ENCODE measurements at places on chromosomes 13 and 19.

DNA sequence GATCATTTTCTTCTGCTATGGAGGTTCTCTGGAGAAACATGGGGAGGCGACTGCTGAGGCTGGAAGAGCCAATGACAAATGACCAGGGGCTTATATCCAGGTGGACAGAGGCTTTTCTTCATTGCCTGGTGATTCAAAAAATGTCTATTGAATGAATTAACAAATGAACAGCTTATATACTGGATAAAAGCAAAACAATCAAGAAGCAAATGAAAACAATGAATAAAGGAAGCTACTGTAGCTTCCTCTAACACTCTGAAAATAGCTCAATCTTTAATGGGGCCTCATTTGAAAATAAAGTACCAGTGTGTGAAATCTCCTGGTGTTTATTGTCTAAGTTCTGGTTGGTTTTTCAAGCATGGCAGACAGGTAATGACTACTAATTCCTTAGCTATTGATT lies 167.5 kb upstream of the TMTC4 start:
- no peak for DNase-seq

DNA sequence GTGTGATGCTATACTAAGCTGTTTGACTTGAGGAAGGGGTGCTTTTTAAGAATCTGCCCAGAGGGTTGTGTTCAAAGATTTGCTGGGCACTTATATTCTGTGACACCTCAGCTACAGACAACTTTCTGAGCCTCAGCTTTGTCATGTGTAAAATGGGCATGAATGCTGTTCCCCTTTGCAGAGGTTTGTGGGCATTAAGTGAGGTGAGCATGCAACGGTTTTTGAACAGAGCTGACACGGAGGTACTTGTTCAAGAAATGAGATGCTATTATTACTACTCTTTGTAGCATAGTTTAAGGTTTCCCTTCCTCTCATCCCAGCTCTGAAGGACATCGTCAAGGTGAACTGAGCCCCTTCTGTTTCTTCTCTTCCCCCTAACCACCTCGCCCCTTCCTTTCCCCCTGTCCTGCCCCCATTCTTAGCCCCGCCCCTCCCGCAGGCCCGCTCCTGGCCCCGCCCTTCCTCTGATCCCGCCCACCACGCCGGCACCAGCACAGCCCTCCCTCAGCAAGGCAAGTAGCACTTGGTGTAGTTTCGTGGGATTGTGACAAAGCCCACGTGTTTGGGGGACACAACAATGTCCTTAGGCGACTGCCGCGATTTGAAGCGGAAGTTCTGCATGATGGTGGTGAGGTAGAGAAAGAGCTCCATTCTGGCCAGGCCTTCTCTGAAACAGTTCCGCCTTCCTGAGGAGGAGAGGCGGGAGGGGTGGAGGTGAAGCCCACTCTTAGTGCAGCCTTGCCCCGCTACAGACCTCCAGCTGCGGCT lies 26.1 kb upstream of the CYP2A7 start:
- DNase-seq: peak; percentile 53

DNA sequence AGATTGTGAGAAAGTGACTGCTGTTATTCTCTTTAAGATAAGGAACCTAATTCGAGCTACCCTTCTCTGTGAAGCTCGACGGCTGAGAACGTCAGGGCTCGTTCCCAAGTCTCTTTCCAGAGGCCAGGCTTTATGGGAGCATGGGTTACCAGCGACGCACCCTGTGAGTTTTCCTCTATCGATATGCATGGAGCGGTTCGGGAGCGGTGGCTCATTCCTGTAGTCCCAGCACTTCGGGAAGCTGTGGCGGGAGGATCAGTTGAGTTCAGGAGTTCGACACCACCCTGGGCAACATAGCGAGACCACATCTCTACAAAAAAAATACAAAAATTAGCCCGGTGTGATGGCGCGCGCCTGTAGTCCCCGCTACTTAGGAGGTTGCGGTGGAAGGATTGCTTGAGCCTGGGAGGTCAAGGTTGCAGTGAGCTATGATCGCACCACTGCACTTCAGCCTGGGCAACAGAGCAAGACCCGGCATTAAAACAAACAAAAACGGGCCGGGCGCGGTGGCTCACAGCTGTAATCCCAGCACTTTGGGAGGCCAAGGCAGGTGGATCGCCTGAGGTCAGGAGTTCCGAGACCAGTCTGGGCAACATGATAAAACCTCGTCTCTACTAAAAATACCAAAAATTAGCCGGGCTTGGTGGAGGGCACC lies 681 bp upstream of the ZNF606 start:
- no peak for DNase-seq

GRCh38 chr13:40600149-40600751 lies 66.2 kb downstream of the FOXO1 start:
- no peak for DNase-seq

GRCh38 chr19:32674153-32674930 lies 638 bp downstream of the ANKRD27 start:
- no peak for DNase-seq

DNA sequence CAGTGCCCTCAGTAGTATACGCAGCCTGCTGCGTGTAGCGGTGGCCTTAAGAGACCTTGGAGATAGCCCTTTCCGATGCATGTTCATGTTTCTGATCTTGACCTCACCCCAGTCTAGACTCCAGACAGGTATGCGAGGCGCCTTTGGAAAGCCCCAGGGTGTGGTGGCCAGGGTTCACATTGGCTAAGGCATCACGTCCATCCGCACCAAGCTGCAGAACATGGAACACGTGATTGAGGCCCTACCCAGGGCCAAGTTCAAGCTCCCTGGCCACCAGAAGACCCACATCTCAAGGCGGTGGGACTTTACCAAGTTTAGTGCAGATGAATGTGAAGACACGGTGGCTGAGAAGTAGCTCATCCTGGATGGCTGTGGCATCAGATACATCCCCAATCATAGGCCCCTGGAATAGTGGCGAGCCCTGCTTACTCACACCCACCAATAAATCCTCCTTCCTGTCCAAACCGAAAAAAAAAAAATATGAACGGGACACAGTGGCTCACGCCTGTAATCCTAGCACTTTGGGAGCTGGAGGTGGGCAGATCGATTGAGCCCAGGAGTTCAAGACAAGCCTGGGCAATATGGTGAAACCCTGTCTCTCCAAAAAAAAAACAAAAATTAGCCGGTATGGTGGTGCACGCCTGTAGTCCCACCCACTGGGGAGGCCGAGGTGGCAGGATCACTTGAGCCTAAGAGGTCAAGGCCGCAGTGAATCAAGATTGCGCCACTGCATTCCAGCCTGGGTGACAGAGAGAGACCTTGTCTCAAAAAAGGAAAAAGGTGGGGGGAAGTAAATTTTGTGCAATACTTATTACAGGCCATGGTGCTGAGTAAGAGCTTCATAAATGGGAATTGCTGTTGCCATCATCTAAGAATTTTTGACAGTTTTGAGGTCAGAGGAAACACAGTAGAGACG lies 12.4 kb upstream of the CBLC start:
- no peak for DNase-seq

GRCh38 chr19:54882758-54883157 lies 8.7 kb downstream of the FCAR start:
- DNase-seq: no peak

DNA sequence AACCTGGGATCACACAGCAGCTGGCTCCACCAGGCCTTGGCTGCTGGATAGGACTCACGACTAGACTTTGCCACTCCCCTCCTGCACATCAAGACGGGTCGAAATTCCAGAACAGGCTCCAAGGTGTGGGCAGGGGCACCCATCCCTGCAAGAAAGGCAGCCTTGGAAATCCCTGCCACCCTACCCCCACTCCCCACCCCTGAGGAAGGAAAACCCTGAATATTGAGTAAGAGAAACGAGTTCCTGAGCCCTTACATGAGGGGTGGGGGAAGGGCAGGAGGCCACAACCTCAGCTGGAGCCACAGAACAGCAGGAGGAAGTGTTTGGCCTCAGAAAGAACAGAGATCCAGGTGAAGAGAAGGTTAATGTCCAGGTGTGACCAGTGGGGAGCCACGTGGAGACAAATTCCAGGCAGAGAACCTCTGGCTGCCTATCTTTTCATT lies 20.1 kb downstream of the DEDD2 start:
- DNase-seq: no peak

- no peak for DNase-seq
Measured at GRCh38 chr13:51130348-51130747, 19.3 kb upstream of the C13orf42 start.

- no peak for DNase-seq
Measured at GRCh38 chr19:6204212-6204611, 68.7 kb downstream of the ACSBG2 start.

DNA sequence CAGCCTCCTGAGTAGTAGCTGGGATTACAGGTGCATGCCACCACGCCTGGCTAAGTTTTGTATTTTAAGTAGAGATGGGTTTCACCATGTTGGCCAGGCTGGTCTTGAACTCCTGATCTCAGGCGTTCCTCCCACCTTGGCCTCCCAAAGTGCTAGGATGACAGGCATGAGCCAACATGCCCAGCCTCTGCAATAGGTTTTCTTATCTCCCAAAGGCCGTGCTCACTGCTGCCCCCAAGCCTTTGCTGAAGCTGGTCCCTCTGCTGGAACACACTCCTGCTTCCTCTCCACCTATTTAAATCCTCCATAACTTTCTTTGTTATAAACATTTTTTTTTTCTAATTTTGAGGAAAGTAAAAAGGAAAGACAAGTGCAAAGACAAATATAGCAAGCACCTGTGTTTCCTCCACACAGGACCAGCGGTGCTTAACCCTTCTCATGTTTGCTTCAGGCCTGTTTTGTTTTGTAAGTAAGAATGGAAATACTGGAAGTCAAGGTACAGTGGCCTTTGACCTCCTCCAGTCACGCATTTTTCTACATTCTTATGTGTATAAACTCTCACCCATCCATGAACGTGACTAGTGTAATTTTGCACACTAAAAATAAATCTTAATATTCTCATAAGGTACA lies 14.5 kb upstream of the TNFAIP8L1 start:
- no peak for DNase-seq

GRCh38 chr13:107138486-107138885 lies 570.5 kb upstream of the ARGLU1 start:
- no peak for DNase-seq

- no peak for DNase-seq
Measured at GRCh38 chr19:29810504-29810871, 1.3 kb upstream of the CCNE1 start.

DNA sequence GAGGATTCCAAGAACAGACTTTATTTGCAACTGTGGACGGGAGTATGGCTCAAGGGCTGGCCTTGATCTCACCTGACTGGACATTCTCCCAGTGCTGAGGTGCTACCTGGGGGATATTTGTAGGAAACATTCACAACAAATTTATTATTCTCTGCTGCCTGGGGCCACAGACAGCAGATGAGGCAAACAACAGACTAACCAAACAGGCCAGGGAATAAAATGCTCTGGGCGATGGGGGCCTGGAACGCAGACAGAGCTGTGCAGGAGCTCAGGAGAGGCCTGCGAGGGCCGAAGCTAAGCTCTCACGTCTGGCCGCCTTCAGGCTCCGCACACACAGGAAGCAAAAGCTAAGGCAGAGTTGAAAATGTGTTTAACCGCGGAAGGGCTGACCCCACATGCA lies 7.8 kb downstream of the PLPP2 start:
- no peak for DNase-seq

DNA sequence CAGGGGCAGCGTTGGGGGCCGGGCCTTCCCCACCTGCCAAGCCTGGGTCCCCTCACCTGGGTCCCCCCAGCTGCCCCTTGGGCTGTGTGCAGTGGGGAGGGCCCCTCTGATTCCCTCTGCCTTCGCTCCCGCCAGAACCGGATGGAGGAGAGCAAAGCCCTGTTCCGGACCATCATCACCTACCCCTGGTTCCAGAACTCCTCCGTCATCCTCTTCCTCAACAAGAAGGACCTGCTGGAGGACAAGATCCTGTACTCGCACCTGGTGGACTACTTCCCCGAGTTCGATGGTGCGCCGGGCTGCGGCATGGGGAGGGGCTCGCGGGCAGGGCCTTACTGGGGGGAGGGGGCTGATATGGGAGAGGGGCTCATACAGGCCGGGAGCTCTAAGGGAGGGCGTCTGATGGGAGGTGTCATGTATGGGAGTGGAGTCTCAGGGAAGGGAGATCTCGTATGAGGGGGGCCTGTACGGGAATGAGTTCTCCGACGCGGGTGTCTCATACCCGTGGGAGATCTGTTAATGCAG lies 16.7 kb upstream of the GNA15 start:
- no peak for DNase-seq

- DNase-seq: no peak
Measured at GRCh38 chr19:48569814-48570213, 17.8 kb downstream of the SULT2B1 start.

DNA sequence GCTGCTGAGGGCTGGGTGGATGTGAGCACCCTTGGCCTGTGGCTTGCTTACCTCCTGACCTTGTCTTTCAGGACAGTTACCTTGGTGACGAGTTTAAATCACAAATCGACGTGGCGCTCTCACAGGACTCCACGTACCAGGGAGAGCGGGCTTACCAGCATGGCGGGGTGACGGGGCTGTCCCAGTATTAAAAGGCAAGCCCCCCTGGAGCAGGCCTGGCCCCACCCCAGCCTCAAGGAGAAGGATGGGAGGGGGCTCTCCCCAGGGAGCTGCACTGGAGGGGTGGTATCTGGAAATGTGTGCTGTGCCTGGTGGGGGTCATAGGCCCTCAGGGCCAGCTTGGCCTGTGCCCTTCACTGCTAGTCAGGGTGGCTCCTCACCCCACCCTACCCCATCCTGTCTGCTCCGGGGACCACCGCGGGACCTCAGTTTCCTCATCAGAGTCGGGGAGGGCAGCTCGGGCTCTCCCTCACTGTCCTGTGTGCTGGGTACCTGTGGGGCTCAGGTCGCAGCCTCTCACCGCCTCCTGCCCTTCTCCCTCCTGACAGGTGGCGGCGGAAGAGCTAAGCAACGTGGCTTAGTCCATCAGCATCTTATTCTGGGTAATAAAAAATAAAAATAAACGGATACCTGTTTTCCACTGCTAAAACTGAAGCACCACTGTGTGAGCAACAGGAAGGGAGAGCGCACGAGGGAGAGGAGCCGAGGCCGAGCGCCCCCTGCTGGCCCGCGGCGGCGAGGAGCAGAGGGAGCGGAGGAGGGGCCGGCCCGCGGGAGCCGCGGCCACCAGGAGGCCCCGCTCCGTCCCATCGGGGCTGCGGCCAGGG lies 29.8 kb downstream of the CERS1 start:
- DNase-seq: peak; percentile 24

DNA sequence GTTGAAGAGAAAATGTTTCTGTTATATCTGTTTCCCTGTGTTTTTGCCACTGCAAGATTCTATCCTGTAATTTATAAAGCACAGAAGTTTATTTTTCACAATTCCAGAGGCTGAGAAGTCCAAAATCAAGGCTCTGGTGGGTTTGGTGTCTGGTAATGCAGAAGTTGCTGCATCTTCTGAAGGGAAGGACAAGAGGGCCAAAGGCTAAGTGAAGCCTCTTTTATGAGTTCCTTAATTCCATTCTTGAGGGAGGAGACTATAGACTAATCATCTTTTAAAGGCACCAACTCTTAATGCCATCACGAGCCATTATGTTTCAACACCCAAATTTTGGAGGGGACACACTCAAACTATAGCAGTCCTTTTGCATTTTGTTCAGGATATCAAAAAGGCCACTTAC lies 34.1 kb upstream of the WDFY2 start:
- no peak for DNase-seq

- no peak for DNase-seq
Measured at GRCh38 chr13:33079960-33080359, 63.7 kb downstream of the KL start.
